ENCODE measurements at places on chromosomes 2 and 18.

GRCh38 chr2:113273027-113273551 lies 5.6 kb downstream of the PAX8 start:
- DNase-seq: no peak

GRCh38 chr2:144469798-144470197 lies 50.1 kb downstream of the ZEB2 start:
- DNase-seq: no peak

DNA sequence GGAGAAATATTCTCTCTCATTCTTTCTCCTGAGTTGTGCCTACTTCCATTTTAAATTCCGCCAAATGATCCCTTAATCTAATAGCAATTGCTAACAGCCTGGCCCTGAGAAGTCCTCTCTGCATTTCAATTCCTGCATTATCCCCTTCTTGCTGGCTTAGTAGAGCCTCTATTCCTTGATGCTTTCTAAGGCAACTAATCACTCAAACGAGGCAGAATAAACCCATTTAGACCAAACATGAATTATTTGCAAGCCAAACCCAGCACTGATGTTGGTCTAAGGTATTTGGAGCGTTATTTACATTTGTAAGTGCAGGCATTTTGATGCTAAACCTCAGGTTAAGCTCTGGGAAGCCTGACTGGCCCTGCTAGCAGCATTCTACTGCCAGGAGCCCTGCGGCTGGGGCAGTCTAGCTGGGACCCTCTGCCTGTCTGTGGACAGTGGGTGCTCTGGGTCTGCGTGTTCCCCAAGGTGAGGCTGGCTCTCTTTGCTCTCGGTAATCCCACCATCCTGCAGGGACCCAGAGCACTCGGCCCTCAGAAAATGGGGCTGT lies 173.1 kb upstream of the HS6ST1 start:
- no peak for DNase-seq

DNA sequence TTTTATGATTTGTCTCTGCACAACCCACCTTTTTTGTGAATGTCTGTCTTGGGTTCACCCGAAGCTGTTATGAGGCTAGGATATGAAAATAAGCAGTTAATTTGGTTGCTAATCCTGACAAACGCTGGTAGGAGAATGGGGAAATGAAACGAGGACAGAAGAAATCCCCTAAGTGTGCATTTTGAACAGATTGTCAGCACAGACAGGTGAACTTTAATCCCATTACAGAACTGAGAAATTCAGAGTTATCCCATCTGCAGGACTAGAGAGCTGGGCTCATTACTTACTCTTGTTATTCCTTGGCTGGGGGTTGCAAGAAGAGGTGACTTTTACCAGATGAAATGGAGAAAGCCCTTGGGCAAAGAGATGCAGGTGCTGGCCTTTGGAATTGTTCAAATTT lies 123.3 kb upstream of the NYAP2 start:
- DNase-seq: no peak

DNA sequence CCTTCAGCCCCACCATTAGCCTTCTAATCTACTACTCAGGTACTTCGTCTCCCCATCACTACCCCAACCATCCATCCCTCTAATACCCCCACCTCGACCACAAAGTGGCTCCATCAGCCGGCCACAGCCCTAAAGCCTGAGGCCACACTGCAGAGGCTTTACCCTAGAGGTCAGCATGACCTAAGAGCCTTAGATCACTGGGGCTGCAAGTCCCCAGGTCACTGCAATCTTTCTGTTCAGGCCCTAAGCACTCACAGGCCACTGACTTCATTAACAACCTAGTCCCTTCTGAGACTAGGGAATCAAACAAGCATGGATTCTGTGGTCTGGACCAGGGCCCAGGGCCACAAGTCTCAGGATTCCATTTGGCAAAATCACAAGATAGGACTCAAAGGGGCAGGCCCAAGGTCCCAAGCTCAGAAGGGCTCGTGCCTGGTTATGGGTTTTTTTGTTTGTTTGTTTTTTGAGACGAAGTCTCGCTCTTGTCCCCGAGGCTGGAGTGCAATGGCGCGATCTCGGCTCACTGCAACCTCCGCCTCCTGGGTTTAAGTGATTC lies 37.0 kb upstream of the PKDCC start:
- no peak for DNase-seq

DNA sequence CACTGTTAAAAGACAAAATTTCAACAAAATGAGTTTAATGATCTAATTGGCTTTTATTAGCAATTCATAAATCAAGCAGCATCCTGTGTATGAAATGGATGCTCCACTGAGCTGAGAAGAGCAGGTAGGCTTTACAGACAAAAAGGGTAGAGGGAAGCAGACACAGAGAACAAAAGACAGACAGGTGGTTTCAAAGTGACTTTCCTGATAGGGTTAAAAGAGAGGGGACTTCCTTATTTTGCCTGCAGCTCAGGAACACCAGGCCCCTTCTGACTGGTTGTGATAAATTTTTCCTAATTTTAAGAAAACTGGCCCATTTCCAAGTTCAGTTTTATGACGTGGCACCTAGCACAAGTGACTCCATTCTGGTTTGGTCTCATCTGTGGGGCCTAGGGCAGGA lies 11.9 kb downstream of the TEX51 start:
- no peak for DNase-seq

DNA sequence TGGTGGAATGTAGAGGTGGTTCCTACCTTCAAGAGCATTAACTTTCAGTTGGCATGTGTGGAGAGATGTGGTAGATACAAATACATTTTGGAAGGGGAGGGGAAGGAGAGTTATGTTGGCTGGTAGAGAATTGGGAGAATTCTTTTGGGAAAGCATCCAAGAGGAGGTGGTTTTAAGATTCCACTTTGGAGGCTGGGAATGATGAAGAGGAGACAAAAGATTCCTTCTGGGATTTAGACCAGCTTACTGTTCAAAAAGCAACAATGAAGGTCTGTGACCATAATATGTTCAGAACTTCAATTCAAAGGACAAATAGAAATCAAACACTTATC lies 120.8 kb upstream of the FOSL2 start:
- DNase-seq: no peak

GRCh38 chr2:235191978-235192377 lies 240.2 kb downstream of the SH3BP4 start:
- DNase-seq: no peak

Measured in gastrocnemius medialis (tissue), 4 donors.